ENCODE measurements at places on chromosomes 4 and X.

GRCh38 chr4:38203609-38204008, 243.4 kb downstream of the PTTG2 start:
- DNase-seq = no peak

GRCh38 chr4:112327965-112328733, 31.0 kb downstream of the ALPK1 start:
- DNase-seq = no peak

DNA sequence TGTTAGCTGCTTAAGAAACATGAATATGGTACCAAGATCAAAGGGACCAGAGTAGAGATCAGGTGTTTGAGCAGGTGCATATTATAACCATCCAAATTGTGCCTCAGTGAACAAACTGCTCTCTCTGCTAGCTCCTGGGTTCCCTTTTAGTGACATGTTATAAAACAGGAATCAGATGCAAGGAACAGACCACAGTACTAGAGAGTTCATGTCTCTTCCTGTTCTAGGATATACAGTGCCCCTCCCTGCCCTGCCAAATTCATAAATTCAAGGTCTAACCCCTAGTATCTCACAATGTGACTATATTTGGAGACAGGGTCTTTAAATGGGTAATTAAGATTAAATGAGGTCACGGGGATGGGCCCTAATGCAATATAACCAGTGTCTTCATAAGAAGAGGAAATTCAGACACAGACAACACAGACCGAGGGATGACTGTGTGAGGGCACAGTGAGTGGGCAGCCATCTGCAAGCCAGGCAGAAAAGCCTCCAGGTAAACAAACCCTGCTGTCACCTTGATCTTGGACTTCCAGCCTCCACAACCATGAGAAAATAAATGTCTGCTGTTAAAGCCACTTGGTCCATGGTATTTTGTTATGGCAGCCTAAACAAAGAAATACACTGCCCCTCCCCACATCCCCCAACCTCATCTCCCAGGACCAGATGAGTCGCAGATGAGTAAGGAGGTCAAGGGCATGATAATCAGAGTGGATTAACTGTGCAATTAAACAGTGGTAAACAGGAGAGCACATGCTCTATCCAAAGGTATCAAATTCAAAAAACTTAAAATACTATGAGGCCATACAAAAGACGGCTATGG, 82.5 kb downstream of the RBM47 start:
- no peak for DNase-seq

GRCh38 chrX:53086464-53086863, 4.3 kb downstream of the TSPYL2 start:
- no peak for DNase-seq

DNA sequence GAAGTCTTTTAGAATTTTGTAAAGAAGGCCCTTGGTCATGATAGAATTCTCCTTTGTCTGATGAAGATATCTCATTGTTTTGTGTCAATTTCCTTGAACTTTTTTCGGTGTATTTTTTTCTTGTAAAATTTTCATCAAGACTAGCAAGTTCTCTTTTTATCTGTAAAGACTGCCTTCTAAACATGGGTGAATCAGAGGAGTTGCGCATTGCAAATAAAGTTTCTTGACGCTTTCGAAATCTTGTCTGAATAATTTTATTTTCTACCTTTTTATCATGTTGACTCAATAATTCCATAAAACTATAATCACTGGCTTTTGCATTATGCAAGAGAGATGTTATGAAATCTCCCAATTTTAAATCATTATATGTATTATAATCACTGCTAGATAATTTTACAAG, 66.2 kb downstream of the NCAPG start:
- no peak for DNase-seq

DNA sequence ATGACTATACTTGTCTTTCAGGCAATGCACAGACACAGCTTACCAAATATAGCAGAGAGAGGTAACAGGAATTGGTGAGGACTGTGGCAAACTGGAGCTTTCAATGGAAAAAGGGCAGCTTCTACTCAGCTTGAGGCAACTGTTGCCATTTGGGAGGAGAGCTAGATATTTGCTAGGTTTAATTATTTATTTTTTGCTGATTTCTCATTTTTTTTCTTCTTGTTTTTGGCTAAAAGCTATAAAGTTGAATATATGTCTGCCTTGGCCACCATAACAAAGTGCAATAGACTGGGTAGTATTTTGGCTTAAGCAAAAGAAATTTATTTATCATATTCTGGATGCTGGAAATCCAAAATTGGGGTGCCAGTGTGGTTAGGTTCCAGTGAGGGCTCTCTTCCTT, 93.9 kb downstream of the LDB2 start:
- no peak for DNase-seq

DNA sequence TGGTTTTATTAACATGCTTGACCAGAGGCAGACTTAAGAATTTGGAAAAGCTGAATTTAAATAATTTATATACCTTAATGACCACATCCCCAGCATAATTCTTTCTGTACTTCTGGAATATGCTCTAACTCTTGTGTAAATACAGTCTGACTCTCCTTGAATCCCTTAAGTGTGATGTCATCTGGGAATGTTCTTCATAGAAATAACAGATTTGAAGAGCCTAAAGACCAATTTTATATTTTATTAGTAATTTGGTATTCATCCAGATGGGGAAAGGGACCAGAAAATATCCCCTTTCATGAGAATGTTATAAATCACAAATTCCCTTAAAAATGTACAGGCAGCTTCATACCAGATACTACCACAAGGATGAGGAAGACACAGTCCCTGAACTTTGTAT, 58.3 kb downstream of the KCNIP4 start:
- DNase-seq = no peak

- no peak for DNase-seq
Observed at GRCh38 chrX:18668071-18668835, 3.7 kb downstream of the RS1 start.

- DNase-seq = no peak
Observed at GRCh38 chr4:137626942-137627738, 94.8 kb upstream of the PCDH18 start.

DNA sequence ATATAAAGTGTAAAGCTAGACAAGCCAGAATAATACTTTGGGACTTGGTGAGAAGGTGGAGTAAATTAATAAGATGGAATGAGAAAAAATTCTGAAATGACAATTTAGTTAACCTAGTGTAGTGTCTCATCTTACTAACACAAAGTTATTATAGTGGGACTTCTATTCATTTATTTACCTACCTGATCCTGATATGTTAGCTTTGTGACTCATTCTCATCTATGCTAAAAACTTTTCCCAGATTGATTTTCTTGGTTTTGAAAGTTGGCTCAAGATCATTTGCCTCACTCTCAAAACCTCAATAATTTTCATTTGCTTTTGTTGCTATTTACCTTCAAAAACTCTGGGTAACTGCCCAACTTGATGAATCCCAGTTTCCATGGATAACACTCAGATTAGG, 698.6 kb downstream of the SH3BGRL start:
- DNase-seq = no peak

DNA sequence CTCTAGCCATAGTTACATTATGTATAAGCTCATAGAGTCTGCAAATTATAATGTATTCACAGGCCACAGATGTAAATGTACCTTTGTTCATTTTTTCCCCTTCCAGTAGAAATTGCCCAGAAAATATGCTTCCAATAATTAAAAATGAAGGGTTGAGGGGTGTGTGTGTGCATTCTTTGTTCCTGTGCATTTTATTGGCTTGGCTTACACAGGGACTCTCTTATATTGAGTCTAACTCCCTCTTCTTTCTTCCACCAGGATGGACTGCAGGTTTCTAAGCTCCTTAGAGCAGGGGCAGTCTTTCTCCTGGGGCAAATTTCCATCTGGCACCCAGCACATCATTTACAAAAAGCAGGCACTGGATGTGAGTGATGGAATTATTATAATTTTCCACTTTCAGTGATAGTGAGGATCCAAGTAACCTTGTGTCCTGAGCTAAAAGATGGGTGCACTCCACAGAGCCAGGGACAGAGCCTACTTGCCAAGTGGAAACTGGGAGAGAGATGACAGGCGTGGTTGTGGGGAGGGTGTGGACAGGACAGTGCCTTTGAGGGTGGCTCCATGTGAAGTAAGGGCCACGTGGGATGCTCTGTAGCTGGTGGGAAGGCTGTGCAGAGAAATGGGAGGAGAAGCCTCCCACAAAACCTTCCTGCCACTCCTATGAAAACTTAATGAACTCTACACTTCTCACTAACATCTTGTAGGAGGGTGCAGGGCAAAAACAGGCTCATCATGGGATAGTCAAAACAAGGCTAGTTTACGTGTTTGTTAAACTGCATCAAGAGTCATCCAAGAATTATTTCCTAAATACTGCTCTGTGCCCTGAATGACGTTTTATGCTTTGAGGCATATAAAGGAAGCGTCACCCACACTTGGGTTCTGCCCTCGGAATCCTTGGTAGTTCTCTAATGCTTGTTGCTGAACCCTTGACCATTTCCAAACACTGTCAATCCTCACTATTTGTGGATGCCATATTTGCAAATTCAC, 16.0 kb downstream of the IGFBP7 start:
- DNase-seq = no peak

DNA sequence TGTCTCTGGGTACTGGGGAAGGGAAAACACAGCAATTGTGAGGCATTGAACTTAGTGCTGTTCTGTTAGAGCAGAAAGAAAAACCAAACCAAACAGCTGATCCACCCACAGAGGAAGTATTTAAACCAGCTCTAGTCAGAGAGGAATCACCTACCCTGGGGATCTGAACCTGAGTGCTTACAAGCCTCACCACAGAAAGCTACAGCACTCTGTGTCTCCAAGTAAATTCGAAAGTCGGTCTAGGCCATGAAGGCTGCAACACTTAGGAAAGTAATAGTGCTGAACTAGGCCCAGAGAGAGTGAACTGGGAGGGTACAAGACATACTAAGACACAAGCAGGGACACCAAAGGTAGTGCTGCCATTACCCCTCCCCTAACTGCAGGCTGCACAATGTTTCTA, 142.2 kb upstream of the CXorf51A start:
- DNase-seq = no peak

- no peak for DNase-seq
Observed at GRCh38 chr4:66741081-66741480, 804.2 kb downstream of the CENPC start.

DNA sequence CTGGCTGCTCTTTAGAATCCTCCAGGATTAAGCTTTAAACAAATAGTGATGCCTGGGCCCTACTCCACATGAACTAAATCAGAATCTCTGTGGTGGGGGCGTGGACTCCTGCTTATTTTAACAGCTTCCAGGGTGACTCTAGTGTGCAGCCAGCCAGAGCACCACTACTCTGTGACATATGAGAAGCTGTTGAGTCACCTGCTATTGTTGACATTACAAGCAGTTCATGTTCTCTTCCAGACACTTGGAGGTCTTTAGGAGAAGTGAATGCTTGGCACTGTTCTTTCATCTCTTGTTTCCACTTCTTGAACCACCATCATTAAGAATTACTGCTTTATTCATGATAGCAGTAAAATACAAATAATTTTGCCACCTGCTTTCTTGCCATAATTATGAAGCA, 426 bp upstream of the C4orf51 start:
- DNase-seq = no peak

DNA sequence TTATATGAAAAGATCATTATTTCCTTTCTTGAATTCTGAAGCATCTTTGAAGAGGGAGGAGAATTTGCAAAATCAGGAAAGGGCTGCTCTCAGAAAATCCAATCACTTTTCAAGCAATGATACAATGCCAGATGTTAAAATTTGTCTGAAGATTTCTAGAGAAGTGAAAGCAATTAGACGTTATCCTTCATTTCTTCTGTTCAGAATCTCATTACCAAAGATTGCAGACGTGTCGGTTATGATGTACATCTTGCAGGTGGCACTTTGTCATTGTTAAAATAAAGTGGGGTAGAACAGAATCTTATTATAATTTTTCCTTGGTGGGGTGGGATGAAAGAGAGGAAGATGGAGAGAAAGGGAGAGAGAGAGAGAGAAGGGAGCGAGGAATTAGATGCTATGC, 296.4 kb upstream of the STS start:
- DNase-seq = no peak

DNA sequence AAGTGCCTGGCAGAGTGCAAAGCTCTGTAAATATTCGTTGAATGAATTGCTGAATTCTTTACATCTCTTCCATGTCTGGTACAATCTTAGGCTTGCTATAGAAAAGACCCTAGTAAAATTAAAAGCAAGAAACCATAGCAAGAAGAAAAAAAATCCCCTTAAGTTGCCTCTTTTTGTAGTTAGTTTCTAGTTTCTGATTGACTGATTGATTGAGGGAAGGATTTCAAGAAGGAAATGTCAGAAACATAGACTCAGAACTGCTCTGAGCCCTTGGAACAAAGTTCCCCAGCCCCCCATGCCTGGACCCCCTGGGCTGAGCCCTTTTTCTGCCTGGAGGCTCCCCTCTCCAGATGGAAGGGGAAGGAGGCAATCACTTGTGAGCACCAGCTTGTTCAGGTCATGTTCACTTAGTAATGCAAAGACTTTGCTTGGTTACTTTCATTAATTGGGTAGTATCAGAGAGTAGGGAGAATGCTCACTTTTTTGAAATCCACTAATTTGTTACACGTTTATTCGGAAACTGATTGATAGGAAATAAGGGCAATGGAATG, 35.6 kb downstream of the DAPP1 start:
- DNase-seq = no peak

- DNase-seq = no peak
Observed at GRCh38 chr4:159480826-159481225, 377.9 kb downstream of the RAPGEF2 start.

- DNase-seq = no peak
Observed at GRCh38 chr4:170675568-170676262, 586.0 kb upstream of the AADAT start.

DNA sequence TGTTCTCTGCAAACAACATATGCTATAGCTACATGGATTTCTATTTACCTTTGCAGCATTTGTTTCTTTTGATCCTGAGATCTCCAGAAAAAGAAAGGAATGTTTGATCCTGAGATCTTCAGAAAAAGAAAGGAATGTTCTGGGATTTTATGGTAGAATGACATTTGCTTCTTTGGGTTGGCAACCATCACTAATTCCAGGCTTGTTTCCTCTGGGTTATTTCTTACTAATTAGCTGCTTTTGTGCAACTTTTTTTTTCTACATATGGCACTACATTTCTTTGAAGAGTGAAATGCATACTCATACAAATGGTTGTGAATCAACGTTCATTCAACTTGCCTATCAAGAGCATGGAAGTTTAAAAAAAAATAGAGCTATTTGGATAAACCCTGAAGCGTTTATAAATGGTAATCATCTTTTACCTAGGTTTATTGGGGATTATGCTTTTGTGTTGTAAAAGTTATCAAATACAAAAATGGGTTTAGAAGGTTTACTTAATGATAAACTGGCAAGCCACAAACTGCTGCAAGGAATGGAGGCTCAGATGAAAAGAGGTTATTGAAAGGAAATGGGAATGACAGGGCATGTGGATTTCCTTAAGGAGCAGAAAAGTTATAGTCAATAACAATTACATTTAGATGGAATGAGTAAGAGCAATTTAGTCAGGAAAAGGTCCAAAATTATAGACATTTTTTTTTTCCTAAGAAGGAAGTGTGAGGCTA, 95.6 kb upstream of the PCDH18 start:
- DNase-seq = no peak

GRCh38 chrX:152907084-152907651, 9.3 kb downstream of the ZNF185 start:
- no peak for DNase-seq

DNA sequence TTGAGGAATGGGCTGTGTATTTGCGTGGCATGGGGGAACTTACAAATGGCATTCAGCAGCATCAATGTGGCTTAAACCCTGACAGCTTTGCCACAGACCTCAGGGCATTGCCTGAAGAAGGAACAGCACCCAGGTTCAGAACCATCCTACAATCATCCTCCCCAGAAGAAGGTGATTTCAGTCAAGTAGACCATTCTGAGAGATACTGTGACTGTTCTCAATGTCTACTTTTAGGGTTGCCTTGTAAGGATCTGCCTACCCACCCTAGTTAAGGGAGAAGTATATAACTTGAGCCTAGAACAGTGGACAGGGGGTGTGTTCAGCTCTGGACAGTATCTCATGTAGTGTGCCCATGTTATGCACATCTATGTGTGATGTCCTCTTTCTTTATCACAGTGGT, 1.6 kb upstream of the FGF5 start:
- no peak for DNase-seq

All from activated CD4-positive, alpha-beta T cell treated with anti-CD3 and anti-CD28 coated beads, Interleukin-2, amount 50 U/mL, for 4 hours (primary cell).